Right renal pelvis (tissue), 4 donors: ENCODE measurements at places on chromosomes 5 and 9.

- DNase-seq = no peak
Measured at GRCh38 chr9:24011009-24011717, 185.1 kb upstream of the ELAVL2 start.

DNA sequence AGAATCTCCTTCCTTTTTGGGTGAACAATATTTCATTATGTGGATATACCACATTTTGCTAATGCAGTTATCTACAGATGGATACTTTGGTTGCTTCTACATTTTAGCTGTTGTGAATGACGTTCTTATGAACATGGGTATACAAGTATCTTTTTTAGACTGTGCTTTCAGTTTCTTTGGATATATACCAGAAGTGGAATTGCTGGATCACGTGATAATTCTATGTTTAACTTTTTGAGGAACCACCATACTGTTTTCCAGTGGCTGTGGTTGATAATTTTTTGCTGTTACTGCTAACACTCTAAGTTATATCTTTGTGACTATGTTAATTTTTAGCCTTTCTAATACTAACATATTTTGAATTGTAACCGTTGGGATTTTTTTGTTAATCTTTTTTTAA, 12.5 kb downstream of the WDR70 start:
- no peak for DNase-seq

GRCh38 chr5:95910521-95910920, 51.1 kb downstream of the ELL2 start:
- no peak for DNase-seq

DNA sequence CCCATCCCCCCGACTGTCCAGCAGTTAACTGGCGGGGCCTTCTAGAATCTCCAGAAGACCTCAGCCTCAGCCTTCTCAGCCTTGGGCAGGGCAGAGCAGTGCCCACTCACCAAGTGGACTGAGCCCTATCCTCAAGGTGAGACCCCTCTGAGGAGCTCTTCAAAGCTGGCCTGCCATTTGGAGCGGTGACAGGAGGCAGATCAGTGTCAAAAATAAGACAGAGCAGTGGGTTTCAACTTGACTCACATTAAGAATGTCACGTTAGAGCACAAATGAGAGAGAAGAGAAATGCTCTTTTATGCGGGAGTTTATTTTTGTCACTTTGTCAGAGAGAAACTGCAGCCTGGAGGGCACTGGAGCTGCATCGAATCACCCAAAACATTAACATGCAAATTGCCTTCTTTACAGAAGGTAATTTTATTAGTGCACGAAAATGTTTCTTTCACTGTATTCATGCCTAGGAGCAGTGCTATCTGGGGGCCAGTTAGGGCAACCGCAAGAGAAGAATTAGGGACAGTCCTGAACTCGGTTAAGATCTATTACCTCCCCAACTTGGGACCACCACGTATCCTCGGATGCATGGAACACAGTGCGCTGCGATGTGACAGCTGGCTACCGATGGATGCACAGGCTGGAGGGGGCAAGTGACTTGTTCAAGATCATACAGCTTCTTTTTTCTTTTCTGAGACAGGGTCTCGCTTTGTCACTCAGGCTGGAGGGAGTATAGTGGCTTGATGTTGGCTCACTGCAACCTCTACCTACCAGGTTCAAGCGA, 188.5 kb downstream of the DAB2IP start:
- DNase-seq = no peak

- no peak for DNase-seq
Measured at GRCh38 chr5:113034182-113034773, 57.7 kb downstream of the DCP2 start.

DNA sequence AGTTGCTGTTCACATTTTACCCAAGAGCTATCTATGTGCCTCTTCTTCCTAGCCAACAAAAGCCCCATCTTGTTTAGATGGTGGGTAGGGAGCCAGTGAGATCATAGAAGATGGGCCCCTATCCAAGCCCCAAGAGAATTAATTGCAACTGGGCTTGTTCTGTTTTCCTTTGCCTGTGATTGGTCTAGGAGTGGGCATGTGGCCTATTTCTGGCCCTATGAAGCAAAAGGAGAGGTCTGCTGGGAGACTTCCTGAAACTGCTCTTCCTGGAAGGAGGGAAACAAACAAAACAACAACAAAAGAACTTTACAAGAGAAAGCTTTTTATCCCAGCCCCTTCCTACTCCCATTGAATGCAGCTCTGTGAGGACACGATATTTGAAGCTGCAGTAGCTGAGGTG, 32.5 kb upstream of the ALDOB start:
- no peak for DNase-seq

DNA sequence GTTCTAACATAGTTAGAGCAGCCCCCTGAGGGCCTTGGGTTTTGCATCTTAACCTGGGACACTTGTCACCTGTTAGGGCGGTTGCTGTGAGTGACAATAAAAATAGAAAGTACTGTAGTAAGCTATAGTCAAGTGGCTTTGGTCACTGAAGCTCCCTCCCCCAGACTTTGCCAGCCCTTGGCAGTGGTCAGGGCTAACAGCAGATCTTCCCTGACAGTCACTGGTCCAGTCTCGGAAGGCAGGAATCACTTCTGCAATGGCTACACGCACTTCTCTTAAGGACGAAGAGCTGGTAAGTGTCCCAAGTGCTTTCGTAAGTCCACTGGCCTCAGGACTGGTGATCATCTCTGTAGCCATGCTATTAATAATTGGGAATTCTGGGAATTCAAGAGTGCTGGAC, 115.0 kb upstream of the RUSC2 start:
- DNase-seq = no peak

- no peak for DNase-seq
Measured at GRCh38 chr5:97094579-97095317, 47.7 kb downstream of the LIX1 start.

- no peak for DNase-seq
Measured at GRCh38 chr5:75044406-75044805, 8.0 kb downstream of the GCNT4 start.

- no peak for DNase-seq
Measured at GRCh38 chr9:134570151-134570621, 71.4 kb upstream of the COL5A1 start.

- no peak for DNase-seq
Measured at GRCh38 chr5:119302449-119302848, 53.4 kb upstream of the TNFAIP8 start.

DNA sequence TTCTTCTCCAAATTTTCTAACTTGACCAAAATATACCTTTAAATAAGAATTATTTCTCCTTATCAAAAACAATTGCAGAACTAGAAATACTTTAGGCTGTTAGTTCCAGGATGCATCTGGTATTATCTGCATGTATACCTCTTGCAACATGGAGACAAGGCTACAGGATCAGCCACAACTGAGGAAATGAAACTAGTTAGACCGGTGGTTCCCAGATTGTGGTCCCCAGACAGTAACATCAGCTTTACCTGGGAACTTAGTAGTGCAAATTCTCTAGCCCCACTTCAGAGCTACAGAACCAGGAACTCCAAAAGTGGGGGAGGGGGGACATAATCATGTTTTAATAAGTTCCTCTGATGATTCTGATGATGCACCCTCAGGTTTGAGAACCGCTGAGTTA, 61.6 kb upstream of the C9orf72 start:
- no peak for DNase-seq

DNA sequence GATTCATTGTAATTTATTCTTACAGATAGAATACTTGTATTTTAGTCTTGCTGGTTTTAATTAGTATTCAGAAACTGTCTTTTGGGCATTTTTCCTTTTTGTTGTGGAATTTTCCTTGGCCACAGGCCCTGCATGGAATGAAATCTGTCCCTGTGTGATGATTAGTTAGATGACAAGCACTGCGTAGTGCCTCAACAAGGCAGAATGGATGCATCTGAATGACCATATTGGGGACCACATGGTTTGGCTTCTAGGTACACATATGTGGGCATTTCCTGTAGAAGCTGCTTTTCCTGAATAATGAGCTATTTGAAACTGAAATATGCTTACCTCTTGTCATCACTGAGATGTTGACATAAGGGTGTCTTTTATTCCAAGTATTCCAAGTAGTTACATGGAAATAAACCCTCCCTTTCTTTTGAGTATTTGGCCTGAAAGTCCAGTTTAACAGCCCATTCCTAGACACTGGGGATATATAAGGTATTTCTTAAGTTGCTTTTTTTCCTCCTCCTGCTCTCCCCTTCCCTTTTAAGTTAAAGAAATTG, 147.3 kb downstream of the YTHDC2 start:
- no peak for DNase-seq

GRCh38 chr9:121819428-121820231, 168.2 kb downstream of the DAB2IP start:
- DNase-seq = no peak

- DNase-seq = no peak
Measured at GRCh38 chr5:57494104-57495098, 11.8 kb upstream of the ACTBL2 start.

DNA sequence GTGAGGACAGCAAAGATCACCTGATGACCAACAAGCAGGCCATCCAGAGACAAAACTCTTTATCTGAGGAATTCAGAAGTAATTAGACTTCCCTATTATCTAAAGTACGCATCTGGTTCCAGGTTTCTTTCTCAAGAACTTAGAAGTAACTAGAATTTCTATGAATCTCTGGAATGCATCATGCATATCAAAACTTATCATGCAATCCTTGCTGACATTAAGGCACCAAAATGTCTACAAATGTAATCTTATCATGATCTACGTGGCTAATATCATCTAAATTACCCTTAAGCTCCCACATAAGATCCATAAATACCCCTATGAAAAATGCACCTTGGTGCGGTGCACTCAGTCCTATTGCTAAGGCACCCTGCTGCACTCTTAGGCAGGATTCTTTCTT, 488.1 kb upstream of the TLE4 start:
- DNase-seq = no peak

DNA sequence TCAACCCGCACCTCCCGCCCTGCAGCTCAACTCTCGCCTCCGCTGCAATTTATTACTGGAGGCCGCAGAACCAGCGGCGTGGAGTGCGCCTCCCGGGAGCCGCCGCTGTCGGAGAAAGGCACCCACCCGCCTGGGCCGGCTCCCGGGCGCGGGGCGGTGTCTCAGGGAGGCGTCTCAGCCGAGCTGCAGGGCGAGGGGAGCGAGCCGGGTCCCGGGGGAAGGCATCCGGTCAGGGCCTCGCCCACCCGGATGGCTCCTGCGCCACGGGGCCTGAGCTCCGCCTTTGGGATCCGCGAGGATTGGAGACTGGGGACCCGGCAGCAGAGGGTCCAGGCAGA, 32.9 kb downstream of the TSPAN17 start:
- no peak for DNase-seq

DNA sequence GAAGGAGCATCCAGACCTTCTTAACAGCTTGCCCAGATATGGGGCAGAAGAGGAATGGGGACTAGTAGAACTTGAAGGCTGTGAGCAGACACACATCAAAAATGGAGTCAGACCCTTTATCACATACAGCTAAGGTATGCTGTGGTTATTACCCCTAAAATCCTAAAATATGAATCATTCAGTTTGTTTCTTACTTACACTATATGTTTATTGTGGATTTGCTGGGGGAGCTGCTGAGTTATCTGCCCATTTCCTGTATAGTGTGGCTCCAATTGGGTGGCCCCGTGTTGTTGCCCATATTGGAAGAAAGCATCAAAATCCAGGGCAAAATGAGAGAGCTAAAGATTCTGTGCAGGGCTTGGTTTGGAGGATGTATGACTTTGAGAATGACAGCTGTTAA, 56.9 kb downstream of the AP3S1 start:
- DNase-seq = no peak

GRCh38 chr5:91219803-91220371, 163.2 kb downstream of the ARRDC3 start:
- DNase-seq = no peak

- DNase-seq = no peak
Measured at GRCh38 chr9:101029315-101030085, 973 bp downstream of the PLPPR1 start.

GRCh38 chr5:109199799-109200620, 209.8 kb downstream of the PJA2 start:
- no peak for DNase-seq

- no peak for DNase-seq
Measured at GRCh38 chr5:151493665-151494064, 46.3 kb downstream of the SLC36A1 start.

GRCh38 chr5:116492776-116493175, 81.8 kb downstream of the SEMA6A start:
- no peak for DNase-seq

DNA sequence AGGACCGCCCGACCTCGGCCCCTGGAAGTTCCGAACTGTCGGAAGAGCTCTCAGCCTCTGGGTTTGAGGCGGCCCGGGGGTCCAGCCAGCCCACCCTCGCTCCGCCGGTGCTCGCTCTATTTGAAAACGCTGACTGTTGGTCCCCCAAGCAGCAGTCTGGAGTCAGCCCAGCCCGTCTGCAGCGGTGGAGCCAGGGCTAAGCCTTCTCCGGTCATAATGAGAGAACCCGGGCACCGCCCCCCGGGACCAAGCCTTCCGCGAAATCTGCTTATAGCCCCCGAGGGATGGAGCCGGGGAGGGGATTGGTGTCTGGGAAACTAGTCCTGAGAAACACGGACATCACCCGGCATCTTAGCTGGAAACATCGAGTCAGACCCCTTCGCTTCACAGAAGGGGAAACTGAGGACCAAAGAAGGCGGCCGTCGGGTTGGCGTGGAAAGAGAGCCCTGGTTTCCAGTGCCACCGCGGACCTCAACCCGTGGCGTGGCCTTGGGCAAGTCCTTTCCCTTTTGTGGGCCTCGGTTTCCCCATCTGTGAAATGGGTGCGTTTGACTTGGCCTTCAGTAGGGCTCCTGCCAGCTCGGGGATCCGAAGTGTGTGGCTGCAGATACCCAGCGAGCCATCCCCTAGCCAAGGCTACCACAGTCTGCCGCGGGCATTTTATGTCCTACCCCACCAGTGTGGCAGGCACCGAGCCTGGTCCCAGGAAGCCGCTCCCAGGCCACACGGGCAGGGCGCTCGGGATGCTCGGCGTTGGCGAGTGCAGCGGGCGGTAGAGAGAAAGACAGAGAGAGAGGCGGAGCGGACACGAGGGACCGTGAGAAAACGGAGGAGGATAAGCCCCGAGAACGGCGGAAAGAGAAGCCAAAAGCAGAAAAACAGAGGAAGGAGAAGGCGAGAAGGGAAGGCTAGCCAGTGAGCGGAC, 857 bp downstream of the ADAM19 start:
- no peak for DNase-seq

DNA sequence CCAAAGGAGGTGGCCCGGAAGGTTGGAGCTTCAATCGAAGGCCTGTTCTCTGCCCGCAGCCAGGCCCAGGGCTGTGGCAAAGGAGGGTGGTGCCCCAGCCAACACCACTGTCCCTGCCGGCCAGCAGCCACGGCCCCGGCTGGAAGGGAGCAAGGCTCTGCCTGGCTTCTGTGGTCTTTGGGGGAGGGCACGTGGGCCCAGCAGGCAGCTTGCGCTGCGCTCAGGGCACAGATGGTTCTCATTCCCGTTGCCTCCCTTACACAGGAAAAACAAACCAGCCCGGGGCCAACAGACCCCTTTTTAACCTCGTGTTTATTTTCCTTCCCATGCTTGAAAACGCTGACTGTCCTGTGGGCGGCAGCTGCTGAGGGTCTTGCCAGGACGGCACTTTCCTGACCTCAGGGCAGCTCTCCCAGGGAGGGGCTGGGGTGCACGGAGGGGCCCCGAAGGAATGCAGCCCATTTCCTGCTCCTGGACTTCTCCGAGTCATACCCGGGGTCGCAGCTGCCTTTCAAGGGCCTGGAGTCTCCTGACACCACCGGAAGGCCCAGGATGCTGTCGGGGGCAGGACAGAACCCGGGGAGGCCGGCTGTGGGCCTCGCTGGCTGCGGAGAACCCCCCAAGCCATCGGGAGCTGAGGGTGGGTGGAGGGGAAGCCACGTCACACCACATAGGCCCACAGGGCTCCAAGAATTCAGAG, 1.1 kb upstream of the GPSM1 start:
- no peak for DNase-seq
